Hematopoietic multipotent progenitor cell treated with erythropoietin and hydrocortisone succinate and interleukin-3 and kit ligand, for 17 days (in vitro differentiated cells): ENCODE measurements at places on chromosomes 5 and 9.

- DNase-seq = no peak
These were observed 286.3 kb downstream of the NNT start for GRCh38 chr5:43889233-43889632.

GRCh38 chr9:117742131-117742530, 37.9 kb downstream of the TLR4 start:
- no peak for DNase-seq

GRCh38 chr5:159764283-159765134, 151.8 kb upstream of the ADRA1B start:
- DNase-seq = no peak

DNA sequence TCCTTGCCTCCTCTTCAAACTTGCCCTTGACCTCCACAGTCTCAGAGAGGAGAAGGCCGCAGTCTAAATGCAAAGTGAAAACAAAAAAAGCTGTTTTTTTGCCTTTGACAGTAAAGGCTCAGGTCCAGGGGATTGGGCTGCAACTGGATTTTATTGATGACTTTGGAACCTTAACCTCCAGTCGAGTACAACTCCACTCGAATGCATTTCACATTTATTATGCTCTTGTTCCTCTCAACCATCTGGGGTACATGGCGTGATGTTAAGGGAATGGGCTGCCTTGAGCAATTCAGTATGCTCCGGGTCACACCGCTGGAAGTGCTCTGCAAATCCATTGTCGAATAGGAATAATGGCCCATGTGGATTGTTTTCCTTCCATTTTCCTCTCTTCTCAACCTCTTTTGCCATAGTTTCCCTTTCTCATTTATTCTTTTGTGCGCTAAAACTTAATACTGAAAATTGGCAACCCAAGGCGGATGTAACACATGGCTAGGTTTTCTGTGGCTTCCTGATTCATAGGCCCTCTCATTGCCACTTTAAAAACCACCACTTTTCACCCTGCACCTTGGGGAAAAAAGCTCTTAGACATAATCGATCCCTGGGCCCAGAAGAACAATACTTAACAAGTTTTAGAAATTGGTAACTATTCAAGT, 34.3 kb downstream of the ITK start:
- no peak for DNase-seq

DNA sequence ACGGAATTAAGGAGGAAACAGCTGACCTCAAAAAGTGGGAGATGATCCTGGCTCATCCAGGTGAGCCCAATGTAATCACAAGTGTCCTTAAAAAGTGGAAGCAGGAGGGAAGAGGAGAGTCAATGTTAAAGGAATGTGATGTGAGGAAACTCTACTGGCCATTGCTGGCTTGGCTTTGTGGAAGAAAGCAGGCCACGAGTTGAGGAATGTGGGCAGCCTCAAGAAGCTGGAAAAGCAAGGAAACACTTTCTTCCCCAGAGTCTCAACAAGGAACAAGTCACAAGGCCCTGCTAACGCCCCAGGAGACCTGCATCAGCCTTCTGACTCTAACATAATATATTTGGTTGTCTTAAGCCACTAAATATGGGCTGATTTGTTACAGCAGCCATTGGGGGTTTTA, 252.8 kb downstream of the PSAT1 start:
- no peak for DNase-seq

DNA sequence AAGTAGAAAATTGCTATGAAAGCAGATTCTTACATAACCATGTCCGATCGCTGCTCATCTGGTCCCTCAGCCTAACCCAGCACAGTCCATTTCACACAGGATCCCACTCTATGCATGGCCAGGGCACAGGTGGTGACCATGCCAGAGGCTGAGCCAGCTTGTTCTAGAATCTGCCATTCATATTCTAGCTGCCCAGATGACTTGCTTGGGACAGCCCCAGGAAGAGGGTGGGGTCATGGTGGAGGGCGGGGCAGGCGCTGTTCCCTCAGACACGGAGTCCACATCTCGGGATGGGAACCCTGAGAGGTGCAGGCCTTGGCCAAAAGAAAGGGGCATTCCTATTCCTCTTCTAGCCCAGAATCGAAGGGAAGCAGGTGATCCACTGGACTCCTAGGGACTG, 275.2 kb upstream of the IRX2 start:
- no peak for DNase-seq

DNA sequence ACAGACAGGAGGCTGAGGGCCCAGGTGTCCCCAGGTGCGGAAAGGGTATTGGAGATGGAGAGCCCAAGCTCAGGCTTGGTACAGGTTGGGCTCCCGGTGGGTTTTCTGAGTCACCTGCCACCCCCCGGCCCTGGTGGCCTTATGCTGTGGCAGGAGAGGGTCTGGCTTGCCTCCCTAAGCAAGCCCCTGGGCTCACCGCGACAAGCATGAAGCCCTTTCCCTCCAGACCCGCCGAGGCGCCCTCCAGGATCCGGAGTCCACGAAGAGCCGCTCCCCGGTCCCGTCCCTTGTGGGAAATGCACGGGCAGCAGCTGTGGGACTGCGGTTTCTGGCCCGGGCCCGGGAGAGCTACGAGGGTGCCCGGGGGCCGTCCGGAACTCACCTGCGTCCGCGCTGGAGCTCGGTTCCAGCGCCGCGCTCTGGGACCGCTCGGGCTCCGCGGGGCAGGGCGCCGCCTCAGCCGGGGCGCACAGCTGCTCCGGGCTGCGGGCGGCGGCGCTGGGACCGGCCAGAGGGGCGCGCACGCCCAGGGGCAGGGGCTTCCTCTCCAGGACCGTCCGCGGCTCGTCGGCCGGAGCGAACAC, 757 bp downstream of the SAPCD2 start:
- no peak for DNase-seq

GRCh38 chr5:147658293-147658932, 124.1 kb downstream of the JAKMIP2 start:
- DNase-seq = no peak

DNA sequence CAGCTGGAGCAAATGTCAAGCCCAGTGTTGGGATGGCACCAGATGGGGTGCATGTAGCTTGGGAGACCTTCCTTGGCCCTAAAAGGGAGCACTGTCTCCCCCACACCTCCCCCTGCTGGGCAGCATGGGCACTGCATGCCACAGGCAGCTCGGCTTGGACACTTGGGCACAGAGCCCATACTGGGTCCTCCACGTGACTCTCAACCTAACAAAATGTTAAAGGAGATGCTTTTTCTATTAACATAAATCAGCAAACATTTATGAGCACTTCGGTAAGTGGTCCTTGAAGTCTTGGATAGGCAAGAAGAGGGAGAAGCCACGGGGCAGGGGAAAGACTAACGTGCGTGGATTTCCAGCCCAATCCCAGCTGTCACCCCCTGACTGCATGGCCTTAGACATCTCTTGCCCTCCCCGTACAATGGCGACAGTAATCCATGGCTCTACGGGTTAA, 23.9 kb upstream of the MAPK9 start:
- DNase-seq = peak; percentile 70

DNA sequence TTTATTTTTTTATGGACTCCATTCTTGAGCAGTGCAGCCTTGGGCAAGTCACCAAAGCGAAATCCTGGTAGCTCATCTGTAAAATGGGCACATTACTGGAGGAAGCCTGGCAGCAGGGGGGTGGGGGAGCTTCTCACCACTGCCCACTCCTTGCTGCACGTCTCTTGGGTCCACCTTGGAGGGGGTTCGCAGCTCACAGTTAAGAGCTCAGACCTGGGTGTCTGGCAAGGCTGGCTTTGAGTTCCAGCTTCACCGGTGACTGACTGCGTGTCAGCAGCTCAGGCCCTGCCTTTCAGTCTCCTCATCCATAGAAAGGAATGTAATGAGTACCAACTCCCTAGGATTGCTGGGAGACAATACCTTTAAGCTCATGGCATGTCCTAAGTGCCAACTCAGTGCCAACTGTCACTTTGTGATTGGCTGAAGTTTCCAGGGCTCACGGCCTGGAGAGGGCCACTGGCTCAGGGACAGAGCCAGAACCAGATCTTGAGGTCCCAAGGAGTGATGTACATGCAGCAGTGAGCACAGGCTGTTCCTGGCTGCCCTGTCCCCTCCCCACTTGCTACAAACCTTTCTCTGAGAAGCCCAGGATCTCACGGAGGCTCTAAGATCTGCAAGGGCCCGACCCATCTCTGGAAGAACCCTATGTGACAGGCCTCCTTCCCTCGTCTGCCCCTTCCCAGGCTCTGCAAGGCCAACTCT, 72.9 kb downstream of the C9orf50 start:
- DNase-seq = no peak

- DNase-seq = no peak
These were observed 439.9 kb downstream of the BRINP1 start for GRCh38 chr9:118929287-118929686.

- no peak for DNase-seq
These were observed 480.8 kb downstream of the SPATA31A7 start for GRCh38 chr9:61670616-61671015.

- no peak for DNase-seq
These were observed 126.4 kb upstream of the RAI14 start for GRCh38 chr5:34529581-34530331.

DNA sequence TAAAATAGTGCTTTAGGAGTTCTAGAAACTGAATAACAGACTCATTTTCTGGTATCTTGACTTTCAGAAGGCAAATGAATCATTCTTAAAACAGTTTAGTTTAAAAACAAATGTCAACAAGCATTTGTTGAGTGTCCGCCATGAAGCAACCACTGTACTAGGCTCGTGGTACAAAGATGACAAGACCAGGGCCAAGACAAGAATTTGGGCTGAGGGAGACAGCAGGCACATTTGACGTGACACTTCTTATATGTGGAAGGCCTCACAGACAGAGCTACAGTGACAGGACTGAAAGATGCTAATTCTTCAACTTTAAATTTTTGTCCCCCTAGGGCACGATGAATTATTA, 14.4 kb upstream of the ZNF131 start:
- peak; percentile 18 for DNase-seq

DNA sequence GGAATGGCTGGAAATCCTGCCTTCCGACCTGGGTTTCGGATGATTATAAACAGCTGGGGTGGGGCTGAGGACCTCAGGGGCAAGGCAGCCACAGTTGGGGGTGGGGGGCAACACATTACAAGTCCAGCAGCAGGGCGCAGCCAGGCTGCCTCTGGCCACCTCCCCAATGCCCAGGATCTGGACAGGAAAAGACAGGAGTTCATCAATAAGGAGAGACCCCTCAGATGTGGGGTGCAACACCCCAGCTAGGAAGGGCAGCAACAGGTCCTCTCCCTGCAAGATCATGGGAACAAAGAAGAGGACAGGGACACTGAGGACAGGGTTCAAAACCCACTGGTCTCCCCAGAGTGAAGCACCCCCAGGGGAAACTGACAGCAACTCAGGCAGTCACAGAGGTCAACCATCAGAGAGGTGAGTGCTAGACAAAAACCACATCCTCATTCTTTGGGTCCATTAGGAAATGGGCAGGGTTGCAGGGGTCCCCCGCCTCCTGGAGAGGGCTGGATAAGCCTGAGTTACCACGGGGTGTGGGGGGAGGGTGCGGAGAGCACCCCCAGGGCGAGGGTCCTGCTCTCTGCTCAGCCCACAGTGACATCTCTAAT, 33.5 kb downstream of the SEMA4D start:
- DNase-seq = no peak
